ENCODE measurements at places on chromosomes 16 and 17. TPM values are rescaled to one million over a fixed set of nuclear protein-coding genes. Genes with fewer than 3 reads are reported as not detected.

DNA sequence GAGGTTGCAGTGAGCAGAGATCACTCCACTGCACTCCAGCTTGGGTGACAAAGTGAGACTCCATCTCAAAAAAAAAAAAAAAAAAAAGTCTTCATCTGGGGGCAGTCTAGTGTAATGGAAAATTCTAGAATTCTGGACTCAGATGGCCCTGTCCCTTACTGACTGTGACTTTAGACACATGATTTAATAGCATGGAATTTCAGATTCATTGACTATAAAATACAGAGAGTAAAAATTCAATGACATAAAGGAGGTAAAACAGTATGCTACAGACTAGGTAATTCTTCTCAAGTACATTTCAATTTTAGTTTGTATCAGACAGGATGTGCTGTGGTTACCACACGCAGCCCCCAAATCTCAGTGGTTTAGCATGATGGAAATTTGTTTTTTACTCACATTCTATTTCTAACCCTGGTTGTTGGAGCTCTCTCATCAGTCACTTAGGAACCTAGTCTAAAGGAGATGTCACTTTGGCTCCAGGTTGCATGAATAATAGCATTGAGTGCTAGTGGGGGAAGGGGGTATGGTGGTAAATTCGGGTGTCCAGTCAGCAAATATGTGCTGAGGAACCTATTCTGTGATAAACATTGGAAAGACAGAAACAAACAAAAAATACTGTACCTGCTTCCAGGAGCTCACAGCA, 444.0 kb downstream of the XYLT1 start:
- peaks cover 17% of the 10 kb centered on the region for H3K4me1 ChIP-seq
- no peaks in the 10 kb centered on the region for H3K27me3 ChIP-seq
- no peaks in the 10 kb centered on the region for H3K36me3 ChIP-seq
- no peak overlapping the region for H3K27ac ChIP-seq

Gene ROGDI
- total RNA-seq = 22.2 TPM

DNA sequence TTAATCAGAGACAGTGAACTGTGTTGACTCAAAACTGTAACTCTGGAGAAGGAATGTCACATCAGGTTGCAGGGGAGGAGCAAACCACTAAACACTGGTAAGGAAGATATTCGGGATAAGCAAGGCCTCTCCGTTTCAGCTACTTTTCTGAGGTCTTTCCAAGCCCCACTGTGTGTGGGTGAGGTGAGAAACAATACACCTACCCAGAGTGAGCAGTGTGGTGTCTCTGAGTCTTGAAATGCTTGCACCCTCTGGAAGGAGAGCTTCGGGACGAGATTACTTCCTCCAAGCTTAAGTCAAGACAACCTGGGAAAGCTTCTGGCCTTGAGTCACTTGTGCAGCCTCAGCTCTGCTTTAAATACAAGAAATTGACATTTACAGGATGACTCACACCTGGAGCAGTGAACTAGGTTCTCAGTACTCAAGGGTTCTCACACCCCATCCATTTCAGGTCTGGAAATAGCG, 2.5 kb upstream of the MAP3K14 start:
- H3K27me3 ChIP-seq = no peaks in the 10 kb centered on the region
- H3K36me3 ChIP-seq = no peaks in the 10 kb centered on the region
- H3K4me1 ChIP-seq = peaks cover 14% of the 10 kb centered on the region
- no peak for DNase-seq
- H3K27ac ChIP-seq = no peak overlapping the region
- no peak overlapping the region for H3K4me3 ChIP-seq

GRCh38 chr16:70644763-70645597, 1.4 kb upstream of the IL34 start:
- no peaks in the 10 kb centered on the region for H3K36me3 ChIP-seq
- H3K27ac ChIP-seq = no peak overlapping the region
- no peaks in the 10 kb centered on the region for H3K4me1 ChIP-seq
- H3K4me3 ChIP-seq = no peak overlapping the region
- H3K27me3 ChIP-seq = no peaks in the 10 kb centered on the region

DNA sequence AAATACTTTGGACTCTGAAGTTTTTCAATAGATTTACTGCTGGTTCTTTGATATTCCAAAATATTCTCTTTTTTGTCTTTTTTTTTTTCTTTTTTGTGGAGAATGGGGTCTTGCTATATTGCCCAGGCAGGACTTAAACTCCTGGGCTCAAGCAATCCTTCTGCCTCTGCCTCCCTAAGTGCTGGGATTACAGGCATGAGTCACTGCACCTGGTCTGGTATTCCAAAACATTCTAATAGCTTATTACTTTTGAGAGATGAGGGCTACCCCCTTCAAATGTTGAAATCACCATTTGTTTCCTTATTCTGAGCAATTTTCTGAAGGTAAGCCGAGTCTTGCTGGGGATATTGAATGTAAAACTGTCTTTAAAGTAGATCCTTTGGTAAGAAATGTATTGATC, 55.0 kb upstream of the TEX2 start:
- H3K27me3 ChIP-seq = no peaks in the 10 kb centered on the region
- no peaks in the 10 kb centered on the region for H3K36me3 ChIP-seq
- DNase-seq = no peak
- H3K27ac ChIP-seq = no peak overlapping the region
- H3K4me1 ChIP-seq = no peaks in the 10 kb centered on the region
- H3K4me3 ChIP-seq = no peak overlapping the region

DNA sequence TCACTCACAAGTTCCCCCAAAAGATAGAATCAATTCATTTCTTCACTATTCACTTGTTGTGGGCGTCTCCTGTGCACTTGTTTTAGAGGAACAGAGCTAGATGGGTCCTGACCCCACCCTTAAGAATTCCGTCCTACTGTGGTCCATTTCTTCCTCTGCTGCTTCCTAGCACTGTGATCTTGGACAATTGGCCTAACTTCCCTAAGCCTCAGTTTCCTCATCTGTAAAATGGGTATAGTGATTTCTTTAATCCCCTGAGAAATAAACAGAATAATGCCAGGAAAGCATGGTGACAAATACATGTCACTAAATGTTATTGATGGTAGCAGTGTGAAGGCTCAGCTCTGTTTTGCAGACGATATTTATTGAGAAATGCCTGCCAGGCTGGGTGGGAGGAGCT, 9.9 kb downstream of the BMERB1 start:
- no peak overlapping the region for H3K4me3 ChIP-seq
- H3K27ac ChIP-seq = no peak overlapping the region
- H3K4me1 ChIP-seq = no peaks in the 10 kb centered on the region
- no peak for DNase-seq

DNA sequence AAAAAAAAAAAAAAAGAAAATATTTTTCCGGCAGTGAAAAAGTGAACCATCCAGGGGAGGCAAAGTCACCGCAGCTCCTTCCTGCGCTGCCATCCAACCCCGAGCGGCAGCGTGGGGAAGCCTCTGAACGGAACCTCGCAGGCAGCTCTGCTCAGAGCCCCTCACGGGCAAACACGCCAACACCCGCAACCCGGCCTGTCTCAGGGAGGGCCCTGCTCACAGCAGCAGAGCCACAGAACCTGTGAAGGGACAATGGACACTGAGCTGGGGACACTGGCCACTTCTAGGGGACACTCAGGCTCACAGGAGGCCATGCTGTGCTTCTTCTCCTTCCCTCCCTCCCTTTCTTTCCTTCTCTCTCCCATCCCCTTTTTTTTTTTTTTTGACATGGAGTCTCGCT, 21.4 kb upstream of the APRT start:
- H3K36me3 ChIP-seq = no peaks in the 10 kb centered on the region
- H3K27me3 ChIP-seq = no peaks in the 10 kb centered on the region
- no peak overlapping the region for H3K4me3 ChIP-seq
- no peak for DNase-seq
- no peaks in the 10 kb centered on the region for H3K4me1 ChIP-seq

Gene PPP1R1B
- total RNA-seq = not detected

- no peak for DNase-seq
- no peak overlapping the region for H3K27ac ChIP-seq
- no peaks in the 10 kb centered on the region for H3K36me3 ChIP-seq
- peaks cover 14% of the 10 kb centered on the region for H3K4me1 ChIP-seq
- H3K4me3 ChIP-seq = no peak overlapping the region
Observed at GRCh38 chr17:83034525-83034924, 44.9 kb upstream of the METRNL start.

DNA sequence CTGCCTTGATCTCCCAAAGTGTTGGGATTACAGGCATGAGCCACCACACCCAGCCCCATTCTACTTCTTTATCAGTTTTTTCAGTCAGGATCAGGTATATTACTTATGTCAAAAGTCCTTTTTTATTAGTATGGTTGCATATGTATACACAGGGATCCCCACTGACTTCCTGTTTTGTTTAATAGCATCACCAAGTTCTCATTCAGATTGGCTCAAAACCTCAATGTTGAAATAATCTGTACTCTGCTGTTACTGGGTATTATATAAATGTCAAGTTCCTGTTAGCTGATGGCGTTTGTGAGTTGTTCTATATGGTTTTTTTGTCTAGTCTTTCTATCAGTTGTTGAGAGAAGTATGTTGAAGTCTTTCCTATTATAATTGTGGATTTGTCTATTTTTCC, 168.5 kb downstream of the BCAS3 start:
- H3K36me3 ChIP-seq = no peaks in the 10 kb centered on the region
- no peak overlapping the region for H3K27ac ChIP-seq
- DNase-seq = no peak
- H3K27me3 ChIP-seq = no peaks in the 10 kb centered on the region
- no peak overlapping the region for H3K4me3 ChIP-seq

Gene ZBTB4
- 15.5 TPM for total RNA-seq

DNA sequence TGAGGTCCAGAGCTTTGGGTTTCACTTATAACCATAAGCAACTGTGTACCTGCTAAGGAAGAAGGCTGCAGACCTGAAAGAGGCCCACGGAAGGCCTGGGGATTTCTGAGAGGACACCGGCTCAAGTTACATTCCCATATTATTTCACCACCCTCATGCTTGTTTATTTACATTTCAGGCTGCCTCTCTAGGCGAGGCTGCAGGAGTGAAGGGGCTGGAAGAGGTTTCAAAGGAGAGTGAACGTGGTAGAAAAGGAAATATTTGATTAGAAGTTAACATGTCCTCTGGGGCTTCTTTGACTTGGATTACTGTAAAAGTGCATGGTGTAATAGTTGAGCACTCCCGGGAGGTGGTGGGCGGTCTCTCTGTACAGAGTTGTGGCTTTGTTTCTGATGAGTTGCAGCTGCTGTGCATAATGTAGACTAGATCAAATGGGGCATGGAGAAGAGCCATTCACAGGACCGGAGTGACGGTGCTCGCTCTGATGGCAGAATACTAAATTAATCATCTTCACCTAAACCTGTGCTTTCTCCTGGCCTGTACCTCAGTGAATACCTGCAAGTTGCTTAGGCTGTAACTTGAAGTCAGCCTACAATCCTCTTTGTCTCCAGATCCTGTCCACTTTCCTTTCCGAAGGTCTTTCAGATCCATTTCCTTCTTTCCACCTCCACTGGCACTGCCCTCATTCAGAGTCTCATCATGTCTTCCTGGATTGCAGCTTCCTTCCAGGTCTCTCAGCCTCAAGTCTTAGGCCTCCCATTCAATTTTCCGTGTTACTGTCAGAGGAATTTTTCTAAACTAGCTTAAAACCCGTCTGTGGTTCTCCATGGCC, 1.9 kb upstream of the CPD start:
- H3K27ac ChIP-seq = no peak overlapping the region
- H3K36me3 ChIP-seq = no peaks in the 10 kb centered on the region
- H3K27me3 ChIP-seq = peaks cover 29% of the 10 kb centered on the region
- H3K4me3 ChIP-seq = no peak overlapping the region
- no peak for DNase-seq
- H3K4me1 ChIP-seq = peaks cover 36% of the 10 kb centered on the region

Gene OTOP3
- total RNA-seq = not detected

DNA sequence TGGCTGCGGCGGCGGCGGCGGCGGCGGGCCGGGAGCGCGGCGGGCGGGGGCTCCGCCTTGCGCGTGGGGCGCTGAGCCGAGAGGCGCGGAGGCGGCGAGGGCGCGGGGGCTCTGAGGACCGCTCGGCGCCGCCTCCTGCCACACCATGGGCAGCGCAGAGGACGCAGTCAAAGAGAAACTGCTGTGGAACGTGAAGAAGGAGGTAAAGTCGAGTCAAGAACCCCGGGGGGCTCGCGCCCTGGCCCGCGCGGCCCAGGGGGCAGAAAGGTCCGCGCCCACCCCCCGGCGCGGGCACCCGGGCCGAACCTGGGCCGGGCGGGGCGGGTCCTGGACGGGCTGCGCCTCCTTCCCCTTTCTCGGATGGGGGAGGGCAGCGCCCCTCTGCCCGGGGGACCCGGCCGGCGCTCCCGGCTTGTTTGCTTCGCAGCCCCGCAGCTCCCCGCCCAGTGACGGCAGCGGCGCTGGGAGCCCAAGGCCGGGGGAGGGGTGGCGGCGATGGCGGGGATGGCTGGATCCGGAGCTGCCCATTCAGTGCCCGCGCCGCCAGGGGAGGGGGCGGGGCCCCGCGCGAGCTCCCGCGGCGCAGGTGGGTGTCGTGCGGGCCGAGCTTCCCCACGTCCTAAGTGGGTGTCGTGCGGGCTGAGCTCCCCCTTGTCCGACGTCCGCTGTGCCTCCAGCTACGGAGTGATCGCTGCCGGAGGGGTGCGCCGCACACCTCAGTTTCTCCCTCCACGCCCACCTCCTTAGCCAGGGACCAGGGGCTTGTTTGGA, 428 bp downstream of the SGSM2 start:
- peaks cover 22% of the 10 kb centered on the region for H3K36me3 ChIP-seq
- H3K27ac ChIP-seq = no peak overlapping the region

Gene ADORA2B
- 1.9 TPM for total RNA-seq

GRCh38 chr16:48176635-48177408, 21.0 kb upstream of the ABCC12 start:
- H3K4me1 ChIP-seq = no peaks in the 10 kb centered on the region
- no peak overlapping the region for H3K27ac ChIP-seq
- H3K36me3 ChIP-seq = no peaks in the 10 kb centered on the region
- no peak for DNase-seq
- H3K4me3 ChIP-seq = no peak overlapping the region

- no peaks in the 10 kb centered on the region for H3K4me1 ChIP-seq
- DNase-seq = peak; percentile 84
- no peak overlapping the region for H3K4me3 ChIP-seq
- H3K27ac ChIP-seq = no peak overlapping the region
Observed at GRCh38 chr17:51764387-51764971, 394.0 kb downstream of the CA10 start.

- no peaks in the 10 kb centered on the region for H3K36me3 ChIP-seq
- H3K4me3 ChIP-seq = no peak overlapping the region
- DNase-seq = no peak
Observed at GRCh38 chr16:24139282-24139681, 116.9 kb upstream of the CACNG3 start.

Data from neural progenitor cell (in vitro differentiated cells).